ENCODE measurements at places on chromosomes 7 and 10.

DNA sequence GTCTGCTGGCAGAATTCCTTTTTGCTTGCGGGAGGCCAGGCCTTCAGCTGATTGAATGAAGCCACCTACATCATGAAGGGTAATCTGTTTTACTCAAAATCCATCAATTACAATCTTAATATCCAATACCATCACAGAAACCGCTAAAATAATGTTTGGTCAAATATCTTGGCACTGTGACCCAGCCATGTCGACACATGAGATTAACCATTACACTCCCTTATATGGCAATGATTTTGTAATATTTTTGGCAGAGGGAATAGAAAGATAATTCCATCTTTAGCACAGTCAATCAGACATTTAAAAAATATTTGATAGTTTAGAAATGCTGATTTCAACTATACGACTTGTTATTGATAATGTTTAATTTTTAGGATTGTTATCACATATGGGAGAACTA, 36.5 kb upstream of the SLC39A12 start:
- no peak for DNase-seq

GRCh38 chr10:95445837-95446486, 115.2 kb downstream of the SORBS1 start:
- peak; percentile 84 for DNase-seq

- DNase-seq: no peak
These were observed 23.5 kb upstream of the FAM180A start for GRCh38 chr7:135771961-135772638.

GRCh38 chr10:118729641-118730258, 25.0 kb downstream of the CACUL1 start:
- DNase-seq: no peak

DNA sequence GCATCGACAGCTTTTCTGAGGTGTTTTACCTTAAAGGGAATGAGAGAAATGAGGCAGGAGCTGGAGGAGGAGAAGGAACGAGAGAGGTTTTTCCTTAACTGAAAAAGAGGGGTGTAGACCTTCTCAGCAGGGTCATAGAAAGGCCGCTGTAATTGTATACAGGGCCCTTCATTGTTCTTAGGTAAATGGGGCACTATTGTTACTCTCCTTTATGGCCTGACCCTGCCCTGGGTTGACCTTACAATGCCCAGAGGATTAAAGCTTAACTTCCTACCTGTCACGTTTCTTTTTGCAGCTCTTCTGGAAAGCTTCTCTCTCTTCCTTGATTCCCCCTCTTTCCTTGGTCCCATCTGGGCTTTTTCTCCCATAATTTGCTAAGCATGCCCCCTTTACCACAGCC, 13.7 kb upstream of the PDLIM1 start:
- no peak for DNase-seq

GRCh38 chr7:1819259-1819841, 149.3 kb downstream of the ELFN1 start:
- no peak for DNase-seq

DNA sequence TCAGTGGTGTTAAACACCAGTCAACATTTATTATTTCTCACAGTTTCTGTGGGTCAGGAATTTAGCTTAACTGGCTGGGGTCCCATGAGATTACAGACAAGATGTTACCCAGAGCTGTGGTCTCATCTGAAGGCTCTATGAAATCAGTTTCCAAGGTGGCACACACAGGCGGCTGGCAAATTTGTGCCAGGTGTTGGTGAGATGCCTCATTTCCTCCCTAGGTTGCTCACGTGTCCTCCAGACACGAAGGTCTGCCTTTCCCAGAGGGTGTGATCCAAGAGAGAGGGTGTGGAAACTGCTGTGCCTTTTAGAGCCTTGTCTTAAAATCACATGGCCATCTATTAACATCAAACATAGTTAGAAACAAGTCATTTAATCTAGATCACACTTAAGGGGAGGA, 209.0 kb downstream of the JCAD start:
- DNase-seq: no peak

DNA sequence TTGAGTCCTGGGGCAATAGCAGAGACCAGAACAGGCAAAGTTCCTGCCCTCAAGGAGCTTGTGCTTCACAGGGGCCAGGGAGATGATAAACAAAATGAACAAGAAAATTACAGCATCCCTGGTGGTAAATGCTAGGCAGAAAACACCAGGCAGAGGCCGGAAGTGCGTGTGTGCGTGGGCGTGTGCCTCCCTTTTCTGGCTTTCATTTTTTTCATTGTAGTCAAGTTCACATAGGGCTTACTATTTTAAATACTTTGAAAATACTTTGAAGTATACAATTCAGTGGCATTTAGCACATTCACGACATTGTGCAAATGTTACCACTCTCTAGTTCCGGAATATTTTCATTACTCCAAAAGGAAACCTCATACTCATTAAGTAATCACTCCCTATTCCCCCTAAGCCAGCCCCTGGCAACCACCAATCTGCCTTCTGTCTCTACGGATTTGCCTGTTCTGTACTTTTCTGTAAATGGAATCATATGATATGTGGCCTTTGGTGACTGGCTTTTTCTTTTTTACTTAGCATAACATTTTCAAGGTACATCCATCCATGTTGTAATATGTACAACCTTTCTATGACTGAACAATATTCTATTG, 88.1 kb upstream of the PDCD4 start:
- no peak for DNase-seq

DNA sequence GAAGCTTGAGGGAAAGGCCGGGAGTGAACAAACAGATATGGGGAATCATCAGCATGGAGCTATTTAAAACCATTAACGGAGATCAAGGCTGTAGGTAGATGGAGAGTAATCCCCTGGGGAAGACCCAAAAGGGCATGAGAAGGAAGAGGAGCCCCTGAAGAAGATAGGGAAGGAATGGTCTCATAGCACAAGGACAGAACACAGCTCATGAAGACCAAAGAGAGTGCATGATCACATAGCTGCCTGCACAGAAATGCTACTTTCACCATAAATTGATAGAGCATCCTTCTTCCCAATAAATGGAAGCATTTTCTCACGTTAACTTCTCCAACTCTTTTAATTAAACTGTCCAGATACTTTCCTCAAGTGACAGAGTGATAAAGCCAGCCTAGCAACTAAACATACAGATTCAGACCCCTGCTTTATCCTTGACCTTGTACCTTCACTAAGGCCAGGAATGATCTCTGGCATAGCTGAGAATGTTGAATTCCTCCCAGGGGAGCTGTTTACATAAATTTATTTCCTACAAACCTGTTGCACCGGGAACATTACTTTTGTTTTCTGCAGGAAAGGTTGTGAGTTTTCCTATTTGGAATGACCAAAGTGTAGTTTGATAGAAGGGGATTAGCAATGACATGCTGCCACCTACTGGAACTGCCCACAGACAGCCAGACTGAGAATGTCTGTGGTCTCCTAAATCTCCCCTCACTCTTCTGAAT, 110.8 kb upstream of the LRGUK start:
- peak; percentile 35 for DNase-seq

DNA sequence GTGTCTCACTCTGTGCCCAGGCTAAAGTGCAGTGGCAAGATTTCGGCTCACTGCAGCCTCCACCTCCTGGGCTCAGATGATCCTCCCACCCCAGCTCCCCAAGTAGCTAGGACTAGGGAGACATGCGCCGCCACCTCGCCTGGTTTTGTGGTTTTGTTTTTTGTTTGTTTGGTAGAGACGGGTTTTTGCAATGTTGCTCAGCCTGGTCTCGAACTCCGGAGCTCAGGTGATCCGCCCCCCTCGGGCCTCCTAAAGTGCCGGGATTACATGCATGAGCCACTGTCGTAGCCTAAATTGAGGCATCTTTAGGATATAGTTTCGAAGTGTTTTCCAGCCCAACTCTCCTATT, 781 bp downstream of the ZNF727 start:
- peak; percentile 56 for DNase-seq

GRCh38 chr10:52541006-52541473, 227.0 kb downstream of the DKK1 start:
- DNase-seq: no peak

DNA sequence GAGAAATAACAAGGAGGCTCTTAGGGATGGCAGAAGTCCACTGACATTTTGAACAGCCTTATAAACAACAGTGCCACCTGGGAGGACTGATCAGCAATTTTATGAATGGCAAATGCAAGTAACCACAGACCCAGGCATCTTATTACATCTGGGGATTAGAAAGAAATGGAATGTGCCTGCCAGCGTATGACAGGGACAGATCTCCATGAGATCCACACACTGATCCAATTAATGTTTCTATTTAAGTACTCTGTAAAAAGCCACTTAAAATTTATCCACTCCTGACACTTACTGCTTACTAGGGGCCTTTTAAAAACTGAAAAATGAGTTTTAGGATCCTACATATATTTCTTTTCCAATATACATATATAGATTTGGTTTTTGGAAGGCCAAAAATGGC, 28.6 kb downstream of the PARD3 start:
- no peak for DNase-seq

DNA sequence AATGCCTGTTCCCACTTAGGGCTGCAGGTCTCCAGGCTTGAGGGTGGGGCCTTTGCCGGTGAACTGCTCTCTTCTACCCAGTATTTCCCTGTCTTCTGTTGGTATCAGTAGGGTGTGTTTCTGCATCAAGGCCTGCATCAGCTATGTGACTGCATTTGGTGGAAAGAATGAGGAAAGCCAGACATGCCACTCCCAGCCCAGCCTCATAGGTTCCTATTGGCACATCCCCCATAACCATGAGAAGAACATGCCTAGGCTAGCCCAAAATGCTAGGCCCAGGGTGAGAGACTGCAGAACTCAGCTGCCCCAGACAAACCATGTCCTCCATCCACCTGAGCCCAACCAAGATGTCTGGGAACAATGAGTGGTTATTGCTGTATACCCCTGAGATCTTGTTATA, 380.3 kb upstream of the ADARB2 start:
- no peak for DNase-seq

GRCh38 chr10:49373361-49373760, 22.5 kb downstream of the DRGX start:
- DNase-seq: no peak

GRCh38 chr10:48608976-48609375, 4.1 kb upstream of the ARHGAP22 start:
- DNase-seq: no peak

DNA sequence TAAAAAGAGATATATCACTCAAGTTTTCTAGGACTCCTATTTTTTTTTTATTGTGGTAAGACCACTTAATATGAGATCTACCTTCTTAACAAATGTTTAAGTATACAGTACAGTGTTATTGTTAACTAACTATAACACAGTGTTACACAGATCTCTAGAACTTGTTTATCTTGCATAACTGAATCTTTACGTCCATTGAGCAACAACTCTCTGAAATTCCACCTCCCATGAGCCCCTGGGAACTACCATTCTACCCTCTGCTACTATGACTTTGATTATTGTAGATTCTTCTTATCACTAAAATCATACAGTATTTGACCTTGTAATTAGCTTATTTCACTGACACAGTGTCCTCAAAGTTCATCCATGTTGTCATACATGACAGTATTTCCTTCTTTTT, 22.5 kb upstream of the REEP3 start:
- no peak for DNase-seq

DNA sequence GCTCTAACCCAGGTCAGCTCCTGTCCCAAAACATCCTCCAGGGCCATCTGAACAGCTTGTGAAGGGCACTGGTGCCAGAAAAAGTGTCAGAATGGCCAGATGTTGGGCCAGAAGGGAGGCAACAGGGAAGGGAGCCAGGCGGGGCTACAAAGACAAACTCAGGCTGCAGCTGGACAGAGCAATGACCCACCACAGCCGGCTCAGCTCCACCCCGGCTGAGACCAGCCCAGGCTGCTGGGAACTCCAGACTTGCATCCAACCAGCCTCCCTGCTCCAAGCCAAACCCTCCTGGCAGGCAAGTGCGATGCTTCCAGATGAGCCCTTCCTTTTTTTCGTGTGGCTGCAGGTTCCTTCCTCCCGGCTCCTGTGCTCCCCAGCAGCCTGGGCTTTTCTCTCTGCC, 466.9 kb downstream of the PTPRN2 start:
- no peak for DNase-seq

DNA sequence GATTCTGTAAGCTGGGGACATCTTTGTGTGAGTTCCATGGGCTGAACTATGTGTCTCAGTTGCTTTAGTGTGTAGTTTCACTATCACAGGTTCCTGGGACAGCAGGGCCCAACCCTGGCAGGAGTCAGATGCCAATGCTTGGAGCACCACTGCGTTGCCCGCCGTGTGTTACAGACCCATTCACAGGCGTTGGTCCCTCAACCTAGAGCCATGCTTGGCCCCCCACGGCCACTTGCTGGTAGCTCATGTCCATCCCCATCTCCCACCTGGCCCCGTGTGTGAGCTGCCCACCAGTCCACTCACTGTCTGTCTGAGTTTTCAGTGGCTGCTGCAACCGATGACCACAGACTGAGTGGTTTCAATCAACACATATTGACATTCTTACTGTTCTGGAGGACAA, 546.9 kb downstream of the TCERG1L start:
- no peak for DNase-seq

GRCh38 chr7:127879436-127879835, 151.8 kb downstream of the LRRC4 start:
- DNase-seq: no peak

DNA sequence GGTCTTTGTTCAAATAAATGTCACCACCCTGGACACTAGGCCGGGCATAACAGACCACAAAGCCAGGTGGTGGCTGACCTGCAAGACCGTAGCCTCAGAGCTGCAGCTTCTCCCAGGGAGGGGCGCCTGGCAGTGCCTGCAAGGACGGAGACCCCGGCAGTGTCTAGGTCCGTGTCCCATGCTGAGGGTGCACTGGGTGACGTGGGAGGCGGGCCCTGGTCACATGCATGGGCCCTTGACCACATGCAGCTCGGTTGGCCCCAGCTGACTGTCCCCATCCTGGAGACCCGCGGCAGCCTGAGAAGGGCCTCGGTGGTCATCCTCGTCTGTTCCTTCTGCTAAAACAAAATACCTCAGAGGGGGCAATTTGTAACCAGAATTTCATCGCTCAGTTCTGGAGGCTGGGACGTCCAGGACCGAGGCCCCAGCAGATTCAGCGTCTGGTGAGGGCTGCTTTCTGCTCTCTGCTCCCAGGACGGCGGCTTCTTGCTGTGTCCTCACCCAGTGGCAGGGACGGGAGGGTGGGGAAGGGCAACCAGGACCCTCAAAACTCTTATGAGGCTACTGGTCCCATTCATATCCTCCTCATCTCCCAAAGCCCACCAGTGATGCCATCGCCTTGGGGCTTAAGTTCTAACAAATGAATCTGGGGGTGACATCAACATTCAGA, 36.8 kb downstream of the PWWP2B start:
- DNase-seq: no peak

- no peak for DNase-seq
These were observed 449.1 kb downstream of the PAXIP1 start for GRCh38 chr7:154553711-154554265.
